Left lobe of liver (tissue), 2 donors: ENCODE measurements at places on chromosomes 2 and 18.

GRCh38 chr2:36486521-36487044 is 111.4 kb downstream of the FEZ2 start:
- DNase-seq: no peak

DNA sequence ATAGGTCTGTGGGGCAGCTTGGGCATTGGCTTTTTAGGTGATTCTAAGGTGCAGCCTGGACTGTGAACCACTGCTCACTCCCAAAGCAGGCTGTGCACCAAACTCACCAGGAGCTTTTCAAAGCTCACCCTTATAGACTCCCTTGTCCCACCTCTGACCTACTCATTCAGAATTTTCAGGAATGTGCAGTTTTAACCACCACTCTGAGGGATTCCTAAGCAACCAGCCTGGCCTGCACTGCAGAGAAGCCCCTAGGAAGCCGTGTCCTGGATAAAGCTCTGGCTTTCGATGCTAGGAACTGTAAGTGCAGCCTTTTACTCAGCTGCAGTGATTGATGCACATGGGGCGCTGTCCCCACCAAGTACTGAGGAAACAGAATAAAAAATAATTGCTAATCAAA is 33.0 kb downstream of the MRO start:
- no peak for DNase-seq

DNA sequence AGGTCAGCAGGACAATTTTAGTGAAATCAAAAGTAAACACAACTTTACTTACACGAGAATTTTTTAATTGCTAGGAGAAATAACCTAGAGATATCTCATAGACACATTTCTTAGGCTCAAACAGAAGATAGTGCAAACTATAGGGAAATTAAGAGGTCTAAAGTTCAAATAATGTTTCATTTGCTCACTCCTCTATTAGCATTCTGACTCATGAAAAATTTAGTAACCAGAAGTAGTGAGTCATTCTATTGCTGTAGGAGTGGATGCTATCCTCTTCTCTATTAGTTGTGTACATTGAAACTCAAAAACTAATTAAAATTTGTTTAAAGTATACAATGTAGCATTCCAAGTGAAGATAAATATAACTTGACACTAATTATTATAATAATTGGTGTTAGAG is 908.3 kb upstream of the TMEFF2 start:
- DNase-seq: no peak

- DNase-seq: no peak
These were observed 28.1 kb downstream of the GFPT1 start for GRCh38 chr2:69358914-69359313.

DNA sequence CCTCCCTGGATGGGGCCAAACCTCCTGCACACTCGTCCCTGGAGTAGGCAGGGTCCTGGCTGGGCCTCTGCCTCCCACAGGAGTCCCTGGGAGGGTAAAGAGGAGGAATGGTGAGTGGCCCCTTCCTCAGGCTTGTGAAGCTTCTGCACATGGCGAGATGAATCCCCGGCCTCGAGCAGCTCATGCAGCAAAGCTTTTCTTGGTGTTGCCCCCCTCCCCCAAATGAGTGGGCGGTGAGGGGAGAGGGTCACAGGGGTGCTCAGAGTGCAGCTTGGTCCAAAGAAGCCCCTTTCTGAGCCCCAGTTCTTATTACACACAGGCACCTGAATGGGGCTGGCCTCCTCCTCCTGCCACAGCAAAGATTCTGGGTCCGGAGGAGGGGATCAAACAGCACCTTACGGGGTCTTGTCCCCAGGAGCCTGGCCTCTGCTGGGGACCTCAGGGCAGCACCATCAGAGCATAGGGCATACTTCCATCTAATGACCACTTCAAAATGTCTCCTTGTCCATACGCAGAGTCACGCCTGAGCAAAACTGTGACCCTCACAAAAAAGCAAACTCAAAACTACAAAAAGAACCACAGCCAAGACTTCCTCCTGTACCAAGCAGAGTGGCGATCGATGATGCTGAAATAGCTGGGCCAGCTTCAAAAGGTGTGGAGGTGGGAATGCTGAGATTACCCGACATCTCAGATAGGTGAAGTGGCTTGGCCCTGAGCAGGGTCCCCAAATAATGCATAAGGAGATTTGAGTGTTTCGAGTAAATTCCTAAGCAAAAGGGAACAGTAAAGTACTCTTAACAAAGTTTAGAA is 148.4 kb upstream of the TWIST2 start:
- no peak for DNase-seq

- no peak for DNase-seq
These were observed 4.8 kb downstream of the C2orf66 start for GRCh38 chr2:196804381-196804780.

DNA sequence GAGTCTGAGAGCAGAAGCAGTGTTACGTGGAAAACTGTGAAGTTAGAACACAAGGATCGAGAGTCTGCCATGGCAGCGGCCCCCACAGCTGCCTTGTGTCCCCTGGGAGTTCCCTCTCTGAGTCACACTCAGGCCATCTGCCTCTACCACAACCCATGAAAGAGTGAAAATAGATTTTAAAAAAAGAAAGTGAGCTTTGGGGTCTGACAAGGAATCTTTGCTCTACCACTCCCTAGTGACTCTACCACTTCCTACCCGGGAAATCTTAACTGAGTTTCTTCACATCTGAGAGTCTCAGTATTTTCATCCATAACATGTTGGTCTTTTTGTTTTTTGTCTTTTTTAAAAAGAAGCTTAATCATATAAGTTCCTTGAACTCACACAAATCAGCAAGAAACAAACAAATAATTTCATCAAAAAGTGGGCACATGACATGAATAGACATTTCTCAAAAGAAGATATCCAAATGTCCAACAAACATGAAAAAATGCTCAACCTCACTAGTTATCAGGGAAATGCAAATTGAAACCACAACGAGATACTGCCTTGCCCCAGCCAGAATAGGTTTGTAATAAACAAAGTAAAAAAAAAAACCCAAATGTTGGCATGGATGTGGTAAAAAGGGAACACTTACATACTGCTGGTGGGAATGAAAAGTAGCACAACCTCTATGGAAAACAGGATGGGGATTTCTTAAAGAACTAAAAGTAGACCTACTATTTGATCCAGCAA is 2.4 kb upstream of the MSGN1 start:
- no peak for DNase-seq

DNA sequence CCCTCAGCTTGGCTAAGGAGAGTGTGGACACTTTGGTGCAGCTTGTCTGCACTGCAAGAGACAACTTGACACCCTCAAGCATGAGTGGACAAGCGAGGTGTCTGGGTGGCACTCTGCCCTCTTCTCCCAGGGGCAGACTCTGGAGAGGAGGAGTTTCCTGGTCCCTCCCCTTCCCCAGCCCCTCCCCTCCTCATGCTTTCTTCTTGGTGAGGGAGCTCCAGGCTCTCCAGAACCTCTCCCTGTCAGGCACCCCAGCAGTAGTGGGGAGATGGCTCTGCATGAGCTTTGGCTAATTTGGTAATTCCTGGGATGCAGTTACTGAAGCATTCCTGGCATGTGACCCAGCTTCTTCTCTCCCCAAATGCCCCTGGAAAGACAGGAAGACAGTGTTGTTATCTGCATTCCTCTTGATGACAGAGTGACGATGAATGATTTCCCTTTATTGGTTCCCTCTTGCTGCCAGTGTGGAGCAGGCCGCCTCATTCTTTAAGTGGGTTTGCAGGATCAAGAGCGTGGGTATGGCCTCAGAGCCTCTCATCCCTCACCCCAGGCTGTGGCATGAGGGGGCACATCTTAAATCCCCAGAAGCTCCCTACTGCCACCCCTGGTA is 89.2 kb downstream of the STPG4 start:
- no peak for DNase-seq

DNA sequence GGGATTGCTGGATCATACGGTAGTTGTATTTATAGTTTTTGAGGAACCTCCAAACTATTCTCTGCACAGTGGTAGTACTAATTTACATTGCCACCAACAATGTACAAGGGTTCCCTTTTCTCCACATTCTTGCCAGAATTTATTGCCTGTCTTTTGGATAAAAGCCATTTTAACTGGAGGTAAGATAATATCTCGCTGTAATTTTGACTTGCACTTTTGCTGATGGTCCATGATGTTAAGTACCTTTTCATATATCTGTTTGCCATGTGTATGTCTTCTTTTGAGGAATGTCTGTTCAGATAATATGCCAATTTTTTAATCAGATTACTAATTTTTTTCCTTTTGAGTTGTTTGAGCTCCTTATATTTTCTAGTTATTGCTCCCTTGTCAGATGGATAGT is 158.8 kb downstream of the CCDC102B start:
- no peak for DNase-seq

- DNase-seq: no peak
These were observed 526.9 kb upstream of the ID2 start for GRCh38 chr2:8154936-8155335.

DNA sequence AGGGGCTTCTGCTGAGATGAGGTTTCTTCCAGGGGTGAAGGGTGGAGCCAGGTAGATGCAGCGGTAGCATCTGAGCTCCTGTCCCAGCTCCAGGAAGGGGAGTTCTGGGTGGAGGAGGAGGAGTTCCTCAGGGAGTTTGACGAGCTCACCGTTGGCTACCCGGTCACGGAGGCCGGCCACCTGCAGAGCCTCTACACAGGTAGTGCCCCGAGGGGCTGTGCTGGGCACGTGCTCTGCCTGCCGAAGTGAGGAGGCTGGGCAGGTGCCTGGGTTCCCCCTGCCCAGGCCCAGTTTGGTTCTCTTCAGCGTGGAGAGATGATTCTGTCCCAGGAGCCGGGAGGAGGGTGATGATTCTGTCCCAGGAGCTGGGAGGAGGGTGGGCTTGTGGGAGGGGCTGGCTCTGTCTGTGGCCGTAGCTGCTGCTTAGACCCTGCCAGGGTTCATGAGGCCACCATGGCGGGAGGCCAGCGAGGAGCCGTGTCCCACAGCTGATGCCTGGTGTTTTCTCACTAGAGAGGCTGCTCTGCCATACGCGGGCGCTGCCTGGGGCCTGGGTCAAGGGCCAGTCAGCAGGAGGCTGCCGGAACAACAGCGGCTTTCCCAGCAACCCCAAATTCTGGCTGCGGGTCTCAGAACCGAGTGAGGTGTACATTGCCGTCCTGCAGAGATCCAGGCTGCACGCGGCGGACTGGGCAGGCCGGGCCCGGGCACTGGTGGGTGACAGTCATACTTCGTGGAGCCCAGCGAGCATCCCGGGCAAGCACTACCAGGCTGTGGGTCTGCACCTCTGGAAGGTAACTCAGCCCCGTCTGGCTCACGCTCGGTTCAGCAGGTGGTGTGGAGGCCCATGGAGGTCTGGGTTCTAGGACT is 8.2 kb downstream of the CAPN10 start:
- peak; percentile 45 for DNase-seq

DNA sequence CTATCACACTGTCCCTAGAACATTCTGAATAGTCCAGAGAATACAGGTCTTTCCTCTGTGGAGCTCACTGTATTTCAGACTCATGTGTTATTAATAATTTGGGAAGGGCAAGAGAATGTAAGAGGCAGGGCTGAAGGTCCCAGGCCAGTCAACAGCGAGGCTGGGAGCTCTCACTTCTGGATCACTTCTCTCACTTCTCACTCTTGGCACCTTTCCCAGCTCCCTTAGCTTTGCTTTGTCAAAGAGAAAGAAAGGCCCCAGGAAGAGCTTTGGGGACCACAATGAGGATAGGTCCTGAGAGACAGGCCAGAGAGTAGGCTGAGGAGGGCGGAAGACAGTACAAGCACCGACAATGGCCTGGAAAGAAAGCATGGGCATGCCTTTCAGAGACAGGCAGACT is 11.2 kb downstream of the EFR3B start:
- DNase-seq: no peak

- no peak for DNase-seq
These were observed 95.7 kb upstream of the POU3F3 start for GRCh38 chr2:104758199-104758620.

DNA sequence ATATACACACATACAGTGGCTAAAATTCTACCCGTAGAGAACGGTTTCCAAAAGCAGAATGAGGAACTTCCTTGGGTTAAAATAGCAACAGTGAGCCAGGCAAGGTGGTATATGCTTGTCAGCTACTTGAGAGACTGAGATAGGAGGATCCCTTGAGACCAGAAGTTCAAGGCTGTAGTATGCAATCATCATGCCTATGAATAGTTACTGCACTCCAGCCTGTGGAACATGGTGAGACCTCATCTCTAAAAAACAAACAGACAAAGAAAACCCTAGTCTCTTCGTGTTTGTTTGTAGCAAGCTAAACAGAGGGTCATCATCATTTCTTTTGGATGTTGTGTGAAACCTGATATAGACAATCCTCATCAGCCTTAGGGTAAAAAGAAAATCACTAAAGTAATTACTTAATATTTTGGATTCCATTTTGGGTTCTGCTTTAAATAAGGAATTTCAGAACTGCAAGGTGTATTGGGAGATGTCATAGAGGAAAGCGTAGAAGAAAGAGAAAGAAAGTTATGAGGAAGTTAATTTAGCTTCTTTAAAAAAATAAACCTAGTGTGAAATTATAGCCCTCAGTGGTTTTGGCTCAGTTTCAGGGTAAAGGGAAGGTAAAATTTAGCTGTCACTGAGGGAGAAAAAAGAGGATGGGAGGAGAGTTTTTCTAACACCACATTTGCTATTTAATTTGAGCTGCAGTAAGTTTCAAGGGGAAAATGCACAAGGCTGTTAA is 46.5 kb downstream of the PLEK start:
- no peak for DNase-seq

GRCh38 chr18:32759611-32760167 is 13.1 kb downstream of the KLHL14 start:
- no peak for DNase-seq

GRCh38 chr2:30139131-30139870 is 7.5 kb upstream of the YPEL5 start:
- DNase-seq: no peak

GRCh38 chr2:133952420-133952819 is 301.5 kb upstream of the MGAT5 start:
- no peak for DNase-seq

DNA sequence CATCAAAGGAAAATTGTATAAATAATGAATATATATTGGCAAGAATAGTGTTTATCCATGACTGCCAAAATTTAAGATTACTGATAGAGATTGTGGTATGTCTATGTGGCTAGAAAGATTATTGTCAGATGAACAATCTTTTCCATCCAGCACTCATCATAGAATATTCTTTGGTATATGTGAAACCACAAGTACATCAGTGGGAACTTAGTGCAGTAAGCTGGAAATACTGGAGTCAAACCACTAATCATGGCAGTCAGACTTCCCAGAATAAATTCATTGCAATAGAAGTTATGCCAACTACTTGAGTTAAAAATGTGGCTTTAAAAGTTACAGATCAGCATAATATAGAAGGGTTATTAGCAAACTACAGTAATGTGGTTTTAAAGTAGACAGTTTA is 310.3 kb downstream of the GULP1 start:
- no peak for DNase-seq

- no peak for DNase-seq
These were observed 79.6 kb downstream of the MBP start for GRCh38 chr18:77052983-77053309.
